ENCODE measurements at places on chromosomes 16 and 17. TPM values are rescaled to one million over a fixed set of nuclear protein-coding genes. Genes with fewer than 3 reads are reported as not detected.

The C16orf54 gene
- 0.72 TPM for total RNA-seq

The PRSS27 gene
- total RNA-seq = 3.5 TPM

The KRTAP9-2 gene
- total RNA-seq = not detected

The SMARCD2 gene
- total RNA-seq = 69.4 TPM

The PIPOX gene
- total RNA-seq = 1.2 TPM

The KRTAP4-9 gene
- total RNA-seq = not detected
